ENCODE measurements at places on chromosomes 11 and 22. TPM values are rescaled to one million over a fixed set of nuclear protein-coding genes. Genes with fewer than 3 reads are reported as not detected.

- DNase-seq: no peak
Measured at GRCh38 chr11:16380941-16381568, 24.7 kb upstream of the SOX6 start.

DNA sequence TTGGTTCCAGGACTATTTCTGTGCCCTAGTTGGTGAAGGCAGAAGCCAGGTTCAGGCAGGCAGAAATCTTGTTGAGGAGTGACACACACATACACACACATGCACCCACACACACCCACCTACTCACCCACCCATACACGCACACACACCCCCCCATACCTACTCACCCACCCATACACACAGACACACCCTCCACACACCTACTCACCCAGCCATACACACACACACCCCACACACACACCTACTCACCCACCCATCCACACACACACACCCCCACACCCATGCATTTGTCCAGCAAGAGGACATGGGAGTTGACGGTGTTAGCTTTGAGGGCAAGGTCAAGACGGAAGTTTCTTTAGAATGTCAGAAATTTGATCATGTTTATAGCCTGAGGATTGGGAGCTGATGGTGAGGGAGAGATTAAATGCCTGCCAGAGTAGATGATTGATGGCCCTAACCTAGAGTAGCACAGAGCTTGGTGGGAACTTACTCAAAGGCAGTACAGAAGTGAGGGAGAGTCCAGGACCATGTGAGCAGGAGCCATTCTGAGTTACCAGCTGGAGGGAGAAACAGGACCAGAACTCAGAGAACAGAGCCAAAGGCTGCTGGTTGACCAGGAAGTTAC, 68.9 kb downstream of the CYB5R2 start:
- DNase-seq: no peak

Gene SEZ6L
- total RNA-seq: 0.16 TPM

DNA sequence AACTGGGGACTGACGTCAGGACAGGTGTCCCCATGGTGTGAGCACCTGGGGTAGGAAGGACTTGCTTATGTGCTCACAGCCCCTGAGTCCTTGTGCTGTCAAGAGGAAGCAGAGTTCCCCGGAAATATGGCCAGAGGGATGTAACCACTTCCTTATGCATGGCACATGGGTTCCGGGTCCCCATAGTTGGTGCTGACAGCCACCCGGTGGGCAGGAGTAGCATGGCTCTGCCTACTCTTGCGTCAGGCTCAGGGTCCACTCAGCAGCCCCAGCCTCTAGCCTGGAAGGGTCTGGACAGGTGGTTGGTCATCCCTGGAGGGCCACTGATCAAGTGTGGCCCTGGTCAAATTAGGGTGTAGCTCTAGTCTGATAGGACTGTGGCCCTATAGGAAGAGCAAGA, 42.8 kb upstream of the CCND1 start:
- DNase-seq: no peak

Gene ARHGAP20
- 8.4 TPM for total RNA-seq

GRCh38 chr11:41403458-41403857, 56.0 kb downstream of the LRRC4C start:
- DNase-seq: no peak

DNA sequence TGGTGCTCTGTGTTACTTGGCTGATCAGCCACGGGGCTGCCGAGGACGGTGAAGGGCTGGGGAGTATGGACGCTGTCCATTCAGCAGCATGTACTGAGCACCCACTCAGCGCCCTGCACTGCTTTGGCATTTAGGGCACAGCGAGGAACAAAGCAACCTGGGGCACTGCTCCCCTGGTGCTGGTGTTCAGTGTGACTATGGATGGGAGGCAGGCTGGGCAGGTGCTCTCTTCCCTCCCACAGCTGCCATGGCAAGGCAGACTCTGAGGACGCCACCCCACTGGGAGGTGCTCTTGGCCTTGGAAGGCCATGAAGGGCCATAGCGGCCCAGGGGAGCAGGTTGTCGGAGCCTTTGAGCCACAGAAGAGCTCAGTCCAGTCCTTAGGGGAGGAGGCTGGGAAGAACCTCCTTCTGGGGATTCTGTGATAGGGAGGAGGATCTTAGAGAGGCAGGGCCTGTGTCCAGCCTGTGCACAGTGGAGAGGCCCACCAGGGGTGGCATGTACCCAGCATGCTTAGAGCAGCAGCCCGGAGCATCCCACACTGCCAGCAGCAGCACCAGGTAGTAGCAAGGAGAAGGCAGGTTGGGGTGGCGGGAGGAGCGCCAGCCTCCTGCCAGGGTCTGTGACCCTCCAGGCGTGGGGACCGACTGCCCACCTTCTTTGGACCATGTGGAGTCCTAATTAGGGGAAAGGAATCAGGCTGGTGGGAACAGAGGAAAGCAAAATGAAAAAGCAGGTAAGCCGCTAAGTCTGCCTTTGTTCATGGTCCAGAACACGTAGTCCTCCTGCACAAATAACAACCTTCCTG, 141.8 kb downstream of the MPPED1 start:
- no peak for DNase-seq

- DNase-seq: no peak
Measured at GRCh38 chr22:31439808-31440207, 40.4 kb downstream of the DRG1 start.

Gene MYRF
- total RNA-seq: 428 TPM

DNA sequence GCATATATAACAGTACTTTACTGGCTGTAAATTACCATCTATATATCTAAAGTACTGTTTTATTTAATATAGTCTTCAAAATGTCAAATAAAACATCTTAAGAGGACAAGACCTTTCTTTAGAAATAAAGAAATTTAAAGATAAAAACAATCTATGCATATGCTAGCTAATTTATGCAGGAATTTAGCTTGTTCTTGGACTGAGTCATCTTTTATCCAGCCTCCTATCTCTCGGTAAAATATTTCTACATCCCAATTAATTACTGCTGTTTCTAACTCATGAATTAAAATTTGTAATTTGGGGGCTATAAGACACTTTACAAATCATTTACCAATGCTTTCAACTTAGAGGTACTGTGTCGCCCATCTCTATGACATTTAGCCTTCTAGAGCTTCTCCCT, 72.8 kb upstream of the DDI1 start:
- no peak for DNase-seq

DNA sequence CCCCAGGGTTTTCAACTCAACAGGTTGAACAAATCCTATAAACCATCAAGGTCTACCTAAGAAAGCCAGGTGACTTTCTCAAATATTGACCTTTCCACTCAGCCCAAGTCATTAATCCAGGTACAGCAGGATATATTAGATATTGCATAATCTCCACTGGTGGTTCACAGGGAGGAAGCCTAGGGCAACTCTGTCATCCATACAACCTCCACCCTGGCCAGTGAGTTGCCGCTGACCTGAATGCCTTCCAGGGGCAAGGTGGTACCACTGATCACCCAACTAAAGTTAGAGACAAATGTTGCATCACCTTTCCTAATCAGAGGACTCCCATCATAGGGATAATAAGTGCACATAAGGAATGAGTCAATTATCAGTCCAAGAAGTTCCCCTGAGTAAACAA, 22.9 kb downstream of the GUCD1 start:
- no peak for DNase-seq

GRCh38 chr11:611001-611996, 4.5 kb downstream of the IRF7 start:
- no peak for DNase-seq

DNA sequence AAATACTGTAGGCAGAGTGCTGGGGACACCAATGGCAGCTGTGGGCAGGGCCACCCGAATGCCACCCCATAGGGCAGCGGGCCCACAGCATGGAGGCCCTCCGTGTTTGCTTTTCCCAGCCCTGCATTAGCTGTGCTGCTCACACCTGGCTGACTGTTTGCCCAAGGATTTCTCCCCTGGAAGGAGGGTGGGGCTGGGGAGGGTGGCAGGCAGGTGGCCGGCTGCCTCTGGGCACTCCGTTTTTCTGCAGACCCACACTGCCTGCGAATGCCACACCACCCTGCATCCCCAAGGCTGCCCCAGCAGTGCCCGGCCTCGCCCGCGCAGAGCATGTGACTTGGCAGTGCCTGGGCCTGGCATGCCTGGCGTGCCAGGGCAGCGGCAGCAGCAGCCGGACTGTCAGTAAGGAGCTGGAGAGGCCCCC, 19.6 kb downstream of the DAGLA start:
- no peak for DNase-seq

Gene SLC22A8
- total RNA-seq: not detected

GRCh38 chr11:112748252-112748651, 213.0 kb upstream of the NCAM1 start:
- no peak for DNase-seq

- no peak for DNase-seq
Measured at GRCh38 chr11:103903621-103904323, 132.7 kb upstream of the DDI1 start.

Gene INS
- not detected for total RNA-seq

Gene ACAT1
- total RNA-seq: 27.2 TPM

GRCh38 chr11:134126217-134126822, 57.4 kb downstream of the JAM3 start:
- DNase-seq: no peak

GRCh38 chr11:34243600-34244464, 114.0 kb downstream of the ABTB2 start:
- no peak for DNase-seq

Gene MISFA
- 7.6 TPM for total RNA-seq

GRCh38 chr11:38824573-38824972, 2226.5 kb upstream of the RAG2 start:
- DNase-seq: no peak

- no peak for DNase-seq
Measured at GRCh38 chr11:129960216-129961214, 42.1 kb downstream of the PRDM10 start.

DNA sequence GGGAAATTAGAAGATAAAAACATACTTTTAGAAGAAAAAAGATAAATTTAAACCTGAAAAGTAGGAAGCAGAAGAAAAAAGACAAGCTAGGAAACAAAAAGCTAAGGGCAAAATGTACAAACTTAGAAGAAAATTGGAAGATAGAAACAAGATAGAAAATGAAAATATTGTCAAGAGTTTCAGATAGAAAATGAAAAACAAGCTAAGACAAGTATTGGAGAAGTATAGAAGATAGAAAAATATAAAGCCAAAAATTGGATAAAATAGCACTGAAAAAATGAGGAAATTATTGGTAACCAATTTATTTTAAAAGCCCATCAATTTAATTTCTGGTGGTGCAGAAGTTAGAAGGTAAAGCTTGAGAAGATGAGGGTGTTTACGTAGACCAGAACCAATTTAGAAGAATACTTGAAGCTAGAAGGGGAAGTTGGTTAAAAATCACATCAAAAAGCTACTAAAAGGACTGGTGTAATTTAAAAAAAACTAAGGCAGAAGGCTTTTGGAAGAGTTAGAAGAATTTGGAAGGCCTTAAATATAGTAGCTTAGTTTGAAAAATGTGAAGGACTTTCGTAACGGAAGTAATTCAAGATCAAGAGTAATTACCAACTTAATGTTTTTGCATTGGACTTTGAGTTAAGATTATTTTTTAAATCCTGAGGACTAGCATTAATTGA, 1.0 kb downstream of the MALAT1 start:
- DNase-seq: no peak

Gene A4GALT
- total RNA-seq: 0.82 TPM

DNA sequence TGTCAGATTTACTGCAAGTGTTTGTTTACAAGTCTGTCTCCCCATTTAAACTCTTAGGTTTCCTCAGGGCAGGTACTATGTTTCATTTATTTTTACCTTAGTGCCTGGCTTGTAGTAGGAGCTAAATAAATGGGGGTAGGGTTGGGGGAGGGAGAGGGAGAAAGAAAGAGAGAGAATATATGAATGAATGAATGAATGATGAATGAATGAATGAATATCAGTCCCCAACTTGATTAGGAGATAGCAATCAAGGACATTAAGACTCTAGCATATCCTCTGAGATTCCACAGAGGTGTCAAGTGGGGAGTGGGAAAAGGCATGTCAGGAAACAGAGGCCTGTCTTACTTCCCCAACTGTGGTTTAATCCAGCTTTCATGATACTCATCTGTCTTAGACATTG, 83.2 kb downstream of the ME3 start:
- no peak for DNase-seq

Gene P2RX6
- 0.72 TPM for total RNA-seq

- DNase-seq: no peak
Measured at GRCh38 chr22:46674367-46674781, 54.2 kb downstream of the GRAMD4 start.

DNA sequence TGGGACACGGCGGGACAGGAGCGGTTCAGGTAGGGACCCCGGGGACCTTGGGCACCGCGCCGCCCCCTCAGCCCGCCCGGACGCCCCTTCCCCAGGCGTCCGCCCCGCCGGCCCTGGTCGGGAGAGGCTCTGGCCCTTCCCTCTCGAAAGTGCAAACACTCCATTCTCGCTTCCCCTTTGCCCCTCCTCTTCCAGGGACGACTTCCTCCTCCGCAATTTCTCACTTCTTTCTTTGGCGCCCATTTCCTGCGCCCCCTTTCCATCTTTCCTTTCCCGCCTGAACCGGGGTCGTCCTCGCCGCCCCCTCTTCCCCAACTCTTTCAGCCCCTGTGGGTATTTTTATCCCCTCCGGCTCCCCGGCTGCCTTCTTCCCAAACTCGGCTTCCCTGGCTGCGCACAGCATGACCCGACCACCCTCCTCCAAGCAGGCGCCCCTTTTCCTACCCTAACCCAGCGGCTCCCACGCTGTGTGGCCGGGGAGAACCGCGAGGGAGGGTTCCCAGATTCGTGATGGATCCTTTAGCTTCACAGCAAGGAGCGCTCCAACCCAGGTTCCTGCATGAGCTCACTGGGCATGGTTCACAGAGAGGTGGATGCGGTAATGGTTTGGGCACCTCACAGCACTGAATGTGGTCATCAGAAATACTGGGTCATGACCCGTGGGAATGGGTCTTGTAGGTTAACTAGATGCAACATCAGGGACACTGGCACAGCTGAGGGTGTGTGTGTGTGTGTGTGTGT, 689 bp downstream of the RAB39A start:
- no peak for DNase-seq

DNA sequence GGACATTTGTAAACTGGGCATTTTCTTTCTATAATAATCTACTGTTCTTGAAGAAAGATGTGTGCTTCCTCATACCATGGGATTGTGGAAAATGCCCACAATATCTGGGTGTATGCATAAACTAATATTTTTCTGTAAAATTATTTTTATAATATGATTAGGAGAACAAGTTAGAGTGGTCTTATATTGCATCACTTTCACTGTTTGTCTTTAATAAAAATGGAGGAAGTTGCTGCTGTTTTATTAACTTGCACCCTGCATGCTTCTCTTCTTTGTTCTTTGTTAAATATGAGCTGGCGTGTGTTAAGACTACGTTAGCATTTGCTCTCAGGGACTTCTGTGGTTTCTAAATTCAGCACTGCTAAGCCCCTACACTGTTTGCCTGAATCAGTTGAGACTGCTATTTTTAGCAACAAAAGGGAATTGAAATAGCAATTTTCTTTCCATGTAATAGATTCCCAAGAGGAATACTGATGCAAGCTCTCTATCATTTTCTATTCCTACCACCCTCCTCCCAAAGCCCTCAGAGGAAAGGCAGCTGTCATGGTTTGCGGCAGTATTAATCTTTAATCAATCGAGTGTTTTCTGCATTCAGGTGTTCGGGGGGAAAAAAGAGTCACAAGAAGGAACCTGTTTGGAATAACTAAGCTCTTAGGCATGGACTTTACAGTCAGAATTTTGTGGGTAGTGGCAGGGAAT, 56.1 kb downstream of the HSD17B12 start:
- no peak for DNase-seq

- no peak for DNase-seq
Measured at GRCh38 chr11:77879218-77879617, 58.3 kb downstream of the AAMDC start.

Measured in mesothelial cell of epicardium (in vitro differentiated cells).